ENCODE measurements at places on chromosomes 4 and X.
A peak's percentile ranks its signal among the peaks of the same experiment; 100 is the strongest.

- no peak for DNase-seq
These were observed 12.8 kb upstream of the TMSB4X start for GRCh38 chrX:12962041-12962504.

DNA sequence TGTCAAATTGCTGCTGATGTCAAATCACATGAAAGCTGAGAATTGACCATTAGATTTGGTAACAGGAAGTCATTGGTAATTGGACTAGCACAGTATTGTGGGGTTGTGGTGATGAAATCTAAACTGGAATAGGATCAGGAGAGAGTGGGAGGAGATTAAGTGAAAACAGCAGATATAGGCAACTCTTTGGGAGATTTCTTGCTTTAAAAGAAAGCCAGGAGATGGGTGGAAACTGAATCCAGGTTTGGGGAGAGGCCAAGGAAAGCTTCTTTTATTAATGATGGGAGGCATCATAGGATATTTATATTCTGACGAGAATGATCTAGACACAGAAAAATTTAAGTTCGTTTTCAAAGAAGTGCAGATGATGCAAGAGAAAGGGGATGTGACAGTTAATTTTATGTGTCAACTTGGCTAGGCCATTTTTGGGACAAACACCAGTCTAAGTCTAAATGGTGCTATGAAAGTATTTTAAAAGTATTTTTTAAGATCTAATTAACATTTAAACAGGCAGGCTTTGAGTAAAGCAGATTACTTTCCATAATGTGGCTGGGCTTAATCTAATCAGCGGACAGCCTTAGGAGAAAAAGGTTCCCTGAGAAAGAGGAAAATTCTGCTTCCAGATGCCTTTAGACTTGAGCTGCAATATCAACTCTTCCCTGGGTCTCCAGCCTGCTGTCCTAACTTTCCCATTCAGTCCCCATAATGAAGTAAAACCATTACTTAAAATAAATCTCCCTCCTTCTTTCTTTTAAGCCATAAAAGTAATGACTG lies 24.7 kb downstream of the SEC24D start:
- peak; percentile 27 for DNase-seq

DNA sequence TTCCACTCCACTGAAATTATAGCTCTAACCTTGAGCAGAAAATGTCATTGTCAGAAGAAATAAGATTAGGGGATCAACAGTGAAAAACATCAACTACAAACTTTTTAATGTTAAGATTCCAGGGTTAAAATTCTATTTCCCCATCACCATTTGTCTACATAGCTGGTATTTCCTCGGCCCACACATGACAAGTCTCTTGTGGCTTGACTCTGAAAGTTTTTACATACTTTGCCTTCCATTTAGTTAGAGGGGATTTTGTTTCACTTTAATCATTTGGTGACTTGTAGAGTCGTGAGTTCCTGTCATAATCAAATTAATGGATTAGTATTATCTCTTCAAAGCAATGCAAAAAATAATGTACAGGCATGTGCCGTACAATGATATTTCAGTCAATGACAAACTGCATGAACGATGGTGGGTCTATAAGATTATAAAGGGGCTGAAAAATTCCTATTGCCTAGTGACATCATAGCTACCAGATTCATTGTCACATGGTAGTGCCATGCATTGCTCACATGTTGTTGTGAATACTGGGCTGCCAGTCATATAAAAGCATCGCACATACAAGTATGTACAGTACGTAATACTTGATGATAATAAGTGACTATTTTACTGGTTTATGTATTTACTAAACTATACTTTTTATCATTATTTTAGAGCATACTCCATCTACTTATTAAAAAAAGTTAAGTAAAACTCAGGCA lies 72.0 kb downstream of the ING2 start:
- DNase-seq: peak; percentile 26

- peak; percentile 58 for DNase-seq
These were observed 138.4 kb downstream of the COL25A1 start for GRCh38 chr4:109164011-109164410.

GRCh38 chr4:39713691-39714090 lies 15.8 kb downstream of the UBE2K start:
- no peak for DNase-seq

DNA sequence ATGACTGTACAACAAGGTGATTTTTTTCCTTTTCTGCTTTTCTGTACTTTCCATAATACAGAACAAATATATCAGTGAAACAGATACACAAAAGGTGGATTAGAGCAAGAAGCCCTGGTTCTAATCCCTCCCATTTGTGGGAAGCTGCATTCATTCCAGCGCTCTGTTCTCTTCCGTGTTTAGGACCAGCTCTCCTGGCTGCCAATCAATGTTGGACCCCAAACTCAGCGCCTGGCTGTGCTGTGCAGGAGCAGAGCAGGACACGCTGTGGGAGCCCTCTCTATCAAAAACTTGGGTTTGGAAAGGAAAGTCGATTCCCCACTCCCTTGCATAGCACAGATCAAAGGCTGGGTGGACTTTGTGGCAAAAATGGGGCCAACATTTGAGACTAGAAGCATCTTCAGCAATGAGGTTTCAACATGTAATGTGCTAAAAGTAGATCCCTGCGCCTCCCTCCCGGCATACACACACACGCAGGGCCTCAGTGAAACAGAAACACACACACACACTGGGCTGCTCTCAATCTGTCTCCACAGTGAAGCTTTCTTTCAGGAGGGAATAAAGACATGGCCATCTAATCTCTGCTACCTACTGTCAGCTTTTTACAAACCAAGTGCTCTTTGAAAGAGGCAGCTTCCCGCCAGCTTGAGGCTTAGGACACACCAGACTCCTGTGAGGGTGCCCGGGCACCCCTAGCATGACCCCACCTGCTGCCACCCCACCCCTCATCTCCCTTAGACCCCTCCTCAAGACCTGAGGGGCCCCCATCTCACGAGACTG lies 12.2 kb downstream of the WDR1 start:
- no peak for DNase-seq

DNA sequence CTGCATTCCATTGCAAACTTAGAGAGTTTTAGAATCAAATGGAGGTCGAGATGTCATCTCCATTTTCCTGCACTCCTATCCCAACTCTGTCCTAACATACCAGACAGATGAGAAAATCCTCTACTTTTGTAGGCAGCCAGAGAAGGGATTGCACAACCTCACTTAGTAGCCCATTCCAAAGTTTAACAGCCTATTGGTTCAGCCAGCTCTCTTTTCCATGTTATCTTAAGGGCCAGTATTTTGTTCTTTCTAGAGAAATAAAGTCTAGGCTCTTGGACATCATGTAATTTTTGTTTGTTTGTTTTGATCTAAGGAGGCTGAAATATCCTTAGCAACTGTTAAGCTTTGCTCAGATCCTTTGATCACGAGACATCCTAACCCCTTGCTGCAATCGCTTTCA lies 173.0 kb downstream of the COX18 start:
- peak; percentile 86 for DNase-seq

DNA sequence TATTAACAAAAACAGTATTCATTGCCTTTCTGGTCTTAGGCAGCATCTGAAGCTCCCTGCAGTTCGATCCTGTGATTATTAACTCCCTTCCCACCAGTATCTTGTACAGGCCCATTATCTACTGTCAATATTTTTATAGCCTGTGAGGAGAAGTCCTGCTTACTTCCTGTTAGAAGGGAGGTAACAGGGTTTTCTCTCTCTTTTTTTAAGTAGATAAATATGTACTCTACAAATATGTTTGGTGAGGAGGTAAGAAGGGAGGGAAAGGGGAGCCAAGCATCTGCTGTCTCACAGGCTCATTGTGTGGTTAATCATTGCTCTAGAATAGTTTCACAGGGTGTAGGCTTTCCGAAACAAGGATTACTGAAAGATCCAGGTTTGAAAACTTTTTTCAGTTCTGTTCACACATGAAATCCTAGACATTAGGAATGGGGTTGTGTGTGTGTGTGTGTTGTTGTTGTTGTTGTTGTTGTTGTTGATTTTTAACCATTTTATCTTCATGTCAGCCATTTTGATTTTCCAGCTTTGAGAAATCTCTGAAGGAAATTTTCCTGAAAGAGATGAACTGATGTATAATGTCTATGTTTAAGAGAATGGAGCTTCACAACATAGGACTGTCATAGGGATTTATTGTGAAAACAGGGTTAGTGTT lies 14.2 kb downstream of the ATOH1 start:
- no peak for DNase-seq

DNA sequence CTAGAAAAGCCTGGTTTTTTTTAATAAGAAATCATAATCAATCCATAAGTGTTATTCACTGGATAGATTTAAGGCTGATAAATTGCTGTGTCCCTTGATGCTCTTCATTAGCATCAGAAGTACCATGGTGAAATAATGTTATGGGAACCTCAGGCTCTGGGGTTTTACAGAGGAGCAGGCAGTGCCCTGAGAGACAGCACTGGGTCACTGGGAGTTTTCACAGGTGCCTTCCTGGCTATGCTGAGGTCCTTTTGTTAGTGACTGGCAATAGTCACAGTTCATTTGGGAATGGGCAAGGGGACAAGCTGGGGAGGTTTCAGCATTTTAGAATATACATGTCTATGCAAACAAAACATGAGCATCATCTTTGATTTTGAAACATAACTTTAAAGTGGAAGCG lies 38.6 kb downstream of the ANK2 start:
- no peak for DNase-seq

- DNase-seq: peak; percentile 5
These were observed 1099.5 kb upstream of the INTU start for GRCh38 chr4:126533146-126533805.

- DNase-seq: peak; percentile 50
These were observed 7.8 kb upstream of the PIGA start for GRCh38 chrX:15343075-15343476.

GRCh38 chrX:14073071-14073470 lies 43.4 kb upstream of the GEMIN8 start:
- no peak for DNase-seq

- DNase-seq: no peak
These were observed 41.2 kb downstream of the ATP10D start for GRCh38 chr4:47526281-47526680.
